Upper lobe of right lung (tissue), 1 donor: ENCODE measurements at places on chromosomes 16 and 17. TPM values are rescaled to one million over a fixed set of nuclear protein-coding genes. Genes with fewer than 3 reads are reported as not detected.
A peak's percentile ranks its signal among the peaks of the same experiment; 100 is the strongest.

CRHR1 gene
- not detected for total RNA-seq

TRIM72 gene
- 0.17 TPM for total RNA-seq

GRCh38 chr16:17850581-17851250 is 380.0 kb upstream of the XYLT1 start:
- no peak for DNase-seq
- H3K4me3 ChIP-seq: no peak overlapping the region
- H3K27ac ChIP-seq: no peak overlapping the region
- H3K27me3 ChIP-seq: no peaks in the 10 kb centered on the region
- no peaks in the 10 kb centered on the region for H3K4me1 ChIP-seq

GRCh38 chr17:17681744-17682292 is 560 bp downstream of the RAI1 start:
- DNase-seq: peak; percentile 79
- H3K4me3 ChIP-seq: peak overlapping the region; percentile 70
- H3K27ac ChIP-seq: peak overlapping the region; percentile 91

- H3K27ac ChIP-seq: no peak overlapping the region
- no peak for DNase-seq
- no peak overlapping the region for H3K4me3 ChIP-seq
Observed at GRCh38 chr17:73625991-73626673, 18.1 kb downstream of the SDK2 start.

DNAI2 gene
- total RNA-seq: not detected

- no peaks in the 10 kb centered on the region for H3K4me1 ChIP-seq
- DNase-seq: no peak
- H3K27me3 ChIP-seq: peaks cover 6% of the 10 kb centered on the region
- no peak overlapping the region for H3K4me3 ChIP-seq
- peaks cover 7% of the 10 kb centered on the region for H3K36me3 ChIP-seq
- H3K27ac ChIP-seq: no peak overlapping the region
Observed at GRCh38 chr16:23694644-23695373, 16.1 kb downstream of the PLK1 start.

- H3K27me3 ChIP-seq: no peaks in the 10 kb centered on the region
- DNase-seq: no peak
- H3K27ac ChIP-seq: peak overlapping the region; percentile 24
- no peaks in the 10 kb centered on the region for H3K36me3 ChIP-seq
- H3K4me1 ChIP-seq: no peaks in the 10 kb centered on the region
Observed at GRCh38 chr17:302300-302698, 50.3 kb downstream of the RPH3AL start.

DNA sequence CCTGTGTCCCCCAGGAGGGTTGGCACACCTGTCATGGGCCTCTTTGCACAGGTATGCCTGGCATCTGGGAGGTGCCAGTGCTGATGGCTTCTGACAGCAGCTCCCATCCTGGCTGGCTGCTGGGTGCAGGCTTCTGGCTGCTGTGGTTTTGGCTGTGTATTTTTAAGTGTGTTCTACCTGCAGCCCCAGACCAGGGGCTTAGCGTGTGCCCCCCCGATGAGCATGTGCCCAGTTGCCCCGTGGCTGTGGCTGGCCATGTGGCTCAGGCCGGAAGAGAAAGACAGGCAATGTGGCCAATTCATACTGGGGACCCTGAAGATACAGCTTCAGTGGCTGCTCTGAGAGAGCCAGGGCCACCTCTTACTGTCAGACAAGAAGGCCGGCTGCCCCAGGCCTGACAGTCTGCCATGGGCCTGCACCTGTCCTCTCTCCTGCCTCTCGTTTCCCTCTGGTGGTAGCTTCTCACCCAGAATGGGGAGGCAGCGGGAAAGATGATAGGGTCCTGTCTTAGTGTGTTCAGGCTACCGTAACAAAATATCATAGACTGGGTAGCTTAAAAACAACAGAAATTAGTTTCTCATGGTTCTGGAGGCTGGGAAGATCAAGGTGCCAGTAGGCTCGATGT is 37.6 kb upstream of the LGALS9 start:
- no peaks in the 10 kb centered on the region for H3K4me1 ChIP-seq
- peaks cover 38% of the 10 kb centered on the region for H3K36me3 ChIP-seq
- DNase-seq: no peak

IFT20 gene
- 33.3 TPM for total RNA-seq

TP53TG3B gene
- not detected for total RNA-seq

DNA sequence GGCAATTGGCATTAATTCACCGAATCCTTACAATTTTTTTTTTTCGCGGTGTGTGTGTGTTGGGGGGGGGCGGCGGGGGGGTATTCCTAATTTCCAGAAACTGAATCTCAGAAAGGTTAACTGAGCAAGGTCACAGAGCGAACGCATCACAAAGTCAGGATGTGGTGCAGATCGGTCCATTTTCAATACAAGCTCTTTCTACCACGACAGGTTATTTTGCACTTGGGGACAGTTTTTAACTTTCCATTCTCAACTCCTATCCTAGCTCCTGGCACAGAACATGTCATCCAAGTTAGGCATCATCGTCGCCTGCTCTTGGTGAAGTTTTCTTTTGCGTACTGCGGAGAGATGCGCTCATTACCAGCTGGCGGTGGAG is 15.4 kb upstream of the ERN1 start:
- H3K36me3 ChIP-seq: peaks cover 20% of the 10 kb centered on the region
- peak overlapping the region; percentile 93 for H3K4me3 ChIP-seq
- DNase-seq: no peak
- no peaks in the 10 kb centered on the region for H3K27me3 ChIP-seq
- H3K27ac ChIP-seq: peak overlapping the region; percentile 98

- H3K27me3 ChIP-seq: no peaks in the 10 kb centered on the region
- no peak overlapping the region for H3K4me3 ChIP-seq
- H3K27ac ChIP-seq: no peak overlapping the region
- peaks cover 4% of the 10 kb centered on the region for H3K4me1 ChIP-seq
Observed at GRCh38 chr17:17668358-17668757, 12.9 kb upstream of the RAI1 start.

GRCh38 chr16:63201851-63202250 is 1165.6 kb upstream of the CDH8 start:
- H3K4me3 ChIP-seq: no peak overlapping the region
- no peaks in the 10 kb centered on the region for H3K4me1 ChIP-seq
- no peak overlapping the region for H3K27ac ChIP-seq

ZNF750 gene
- 5.6 TPM for total RNA-seq

GRCh38 chr17:32927201-32927723 is 691 bp upstream of the TMEM98 start:
- H3K4me3 ChIP-seq: peak overlapping the region; percentile 56
- H3K27me3 ChIP-seq: peaks cover 7% of the 10 kb centered on the region
- peak overlapping the region; percentile 55 for H3K27ac ChIP-seq
- H3K36me3 ChIP-seq: no peaks in the 10 kb centered on the region
- DNase-seq: no peak

DNA sequence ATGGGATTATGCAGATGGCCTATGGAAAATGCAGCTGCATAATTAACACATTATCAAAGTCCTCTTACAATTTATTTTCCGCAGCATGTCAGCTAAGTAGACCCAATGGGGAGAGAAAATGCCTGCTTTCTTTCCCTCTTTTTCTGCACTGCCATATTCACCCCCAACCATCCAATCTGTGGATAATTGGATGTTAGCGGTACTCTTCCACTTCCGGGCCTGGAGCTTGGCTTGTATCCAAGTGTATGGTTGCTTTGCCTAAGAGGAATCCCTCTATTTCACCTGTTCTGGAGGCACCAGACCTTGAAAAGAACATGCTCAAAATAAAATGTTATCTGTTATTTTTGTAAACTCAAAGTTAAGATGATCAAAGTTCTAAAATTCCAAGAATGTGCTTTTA is 41.1 kb upstream of the CACNG3 start:
- no peaks in the 10 kb centered on the region for H3K36me3 ChIP-seq
- no peaks in the 10 kb centered on the region for H3K4me1 ChIP-seq
- no peak overlapping the region for H3K4me3 ChIP-seq
- no peak overlapping the region for H3K27ac ChIP-seq
- H3K27me3 ChIP-seq: no peaks in the 10 kb centered on the region

DNA sequence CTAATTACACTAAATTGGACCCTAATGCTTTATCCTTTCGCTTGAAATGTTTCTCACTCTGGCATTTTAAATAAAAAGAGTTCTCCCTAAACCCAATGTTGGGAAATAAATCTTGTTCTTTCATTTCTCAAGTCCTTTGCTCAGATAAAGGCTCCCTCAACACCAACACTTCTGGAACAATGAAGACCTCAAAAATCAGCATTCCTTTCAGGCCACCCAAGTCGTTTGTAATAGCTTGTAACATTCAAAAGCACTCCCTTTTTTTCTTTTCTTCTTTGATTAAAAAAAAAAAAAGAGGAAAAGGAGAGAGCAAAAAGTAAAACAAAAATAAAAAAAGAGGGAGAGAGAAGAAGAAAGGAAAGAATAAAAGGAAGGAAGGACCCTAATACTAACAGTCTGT is 23.3 kb upstream of the FOXJ1 start:
- no peak overlapping the region for H3K27ac ChIP-seq
- H3K4me1 ChIP-seq: no peaks in the 10 kb centered on the region
- H3K36me3 ChIP-seq: no peaks in the 10 kb centered on the region
- no peak overlapping the region for H3K4me3 ChIP-seq
- DNase-seq: no peak

GRCh38 chr17:75908201-75908600 is 3.5 kb upstream of the MRPL38 start:
- no peaks in the 10 kb centered on the region for H3K36me3 ChIP-seq
- H3K27ac ChIP-seq: peak overlapping the region; percentile 17
- no peaks in the 10 kb centered on the region for H3K27me3 ChIP-seq

ARHGDIG gene
- total RNA-seq: 1.3 TPM

NATD1 gene
- 19.5 TPM for total RNA-seq

- no peak overlapping the region for H3K4me3 ChIP-seq
- H3K27me3 ChIP-seq: no peaks in the 10 kb centered on the region
- no peak for DNase-seq
- no peak overlapping the region for H3K27ac ChIP-seq
Observed at GRCh38 chr16:24723663-24724062, 5.8 kb upstream of the TNRC6A start.

DNA sequence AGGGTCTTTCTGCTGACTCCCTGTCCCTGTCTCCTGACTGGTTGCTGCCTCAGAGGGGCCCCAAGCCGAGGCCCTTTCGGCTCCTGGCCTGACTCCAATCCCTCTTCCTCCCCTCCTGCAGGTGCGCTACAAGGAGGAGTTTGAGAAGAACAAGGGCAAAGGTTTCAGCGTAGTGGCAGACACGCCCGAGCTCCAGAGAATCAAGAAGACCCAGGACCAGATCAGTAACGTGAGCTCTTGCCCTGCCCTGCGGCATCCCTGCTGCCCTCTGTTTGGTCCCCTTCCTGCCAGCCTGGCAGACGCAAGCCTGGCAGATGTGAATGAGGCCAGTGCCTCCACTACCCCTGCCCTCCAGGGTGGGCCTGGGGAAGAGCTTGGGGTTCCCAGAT is 27.1 kb upstream of the LASP1NB start:
- peaks cover 58% of the 10 kb centered on the region for H3K36me3 ChIP-seq
- peak overlapping the region; percentile 14 for H3K4me3 ChIP-seq
- no peaks in the 10 kb centered on the region for H3K27me3 ChIP-seq
- H3K27ac ChIP-seq: peak overlapping the region; percentile 81

DNA sequence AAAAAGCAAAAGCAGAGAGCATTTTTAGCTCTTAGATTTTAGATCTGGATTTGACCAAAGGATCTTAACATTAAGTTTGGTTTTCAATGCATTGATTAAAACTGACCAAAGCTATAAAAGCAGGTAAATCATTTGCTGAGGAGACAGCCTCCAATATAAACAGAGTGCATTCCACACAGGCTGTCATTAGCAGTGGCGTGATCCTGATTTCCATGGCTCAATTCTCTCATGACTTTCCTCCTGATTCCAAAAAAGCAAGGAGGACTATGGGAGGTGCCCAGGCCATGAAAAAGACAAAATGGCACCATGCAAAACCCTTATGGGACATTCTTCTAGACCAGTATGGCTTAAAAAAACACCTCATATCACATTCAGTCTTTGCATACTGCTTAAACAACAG is 53.5 kb downstream of the PARN start:
- no peak for DNase-seq
- H3K4me3 ChIP-seq: no peak overlapping the region

- H3K36me3 ChIP-seq: peaks cover 100% of the 10 kb centered on the region
- no peak for DNase-seq
- H3K4me3 ChIP-seq: no peak overlapping the region
- no peaks in the 10 kb centered on the region for H3K27me3 ChIP-seq
Observed at GRCh38 chr17:44878627-44879221, 20.5 kb downstream of the EFTUD2 start.

GRCh38 chr17:56992364-56992763 is 14.4 kb downstream of the SCPEP1 start:
- no peaks in the 10 kb centered on the region for H3K27me3 ChIP-seq
- peaks cover 84% of the 10 kb centered on the region for H3K36me3 ChIP-seq
- H3K27ac ChIP-seq: no peak overlapping the region
- no peak overlapping the region for H3K4me3 ChIP-seq
- DNase-seq: no peak

- no peaks in the 10 kb centered on the region for H3K27me3 ChIP-seq
- H3K4me1 ChIP-seq: peaks cover 64% of the 10 kb centered on the region
- H3K27ac ChIP-seq: peak overlapping the region; percentile 97
- peaks cover 49% of the 10 kb centered on the region for H3K36me3 ChIP-seq
- peak overlapping the region; percentile 99 for H3K4me3 ChIP-seq
- no peak for DNase-seq
Observed at GRCh38 chr17:4946312-4946976, 1.9 kb downstream of the PFN1 start.

- no peak for DNase-seq
- H3K4me3 ChIP-seq: no peak overlapping the region
- H3K4me1 ChIP-seq: peaks cover 80% of the 10 kb centered on the region
- no peaks in the 10 kb centered on the region for H3K36me3 ChIP-seq
Observed at GRCh38 chr16:85569615-85570212, 43.4 kb upstream of the GSE1 start.

IRX3 gene
- 89.2 TPM for total RNA-seq

- no peak overlapping the region for H3K27ac ChIP-seq
- H3K4me3 ChIP-seq: no peak overlapping the region
- DNase-seq: no peak
- H3K27me3 ChIP-seq: peaks cover 55% of the 10 kb centered on the region
Observed at GRCh38 chr16:1334739-1335138, 1.3 kb downstream of the BAIAP3 start.

EMC6 gene
- total RNA-seq: 28.6 TPM

NLRC3 gene
- 5.5 TPM for total RNA-seq

- peaks cover 3% of the 10 kb centered on the region for H3K4me1 ChIP-seq
- no peak overlapping the region for H3K4me3 ChIP-seq
- no peaks in the 10 kb centered on the region for H3K27me3 ChIP-seq
Observed at GRCh38 chr16:46790599-46791270, 40.2 kb downstream of the C16orf87 start.

SLC35G6 gene
- not detected for total RNA-seq

TNK1 gene
- 5.8 TPM for total RNA-seq

DNA sequence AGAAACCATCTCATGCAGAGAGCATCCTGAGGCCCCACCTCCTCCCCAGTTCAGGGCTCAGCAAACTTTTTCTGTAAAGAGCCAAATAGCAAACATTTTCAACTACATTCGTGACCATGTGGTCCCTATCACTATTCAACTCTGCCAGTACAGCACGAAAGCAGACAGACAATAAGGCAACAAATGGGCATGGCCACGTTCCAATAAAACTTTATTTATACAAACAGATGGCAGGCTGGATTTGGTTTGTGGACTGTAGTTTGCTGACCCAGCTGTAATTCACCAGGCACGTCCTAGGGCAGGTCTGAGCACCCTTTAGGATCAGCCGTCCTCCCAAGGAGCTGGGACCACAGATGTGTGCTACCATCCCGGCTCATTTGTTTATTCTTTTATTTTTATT is 27.1 kb upstream of the GPRC5C start:
- H3K4me3 ChIP-seq: no peak overlapping the region
- no peak overlapping the region for H3K27ac ChIP-seq
- H3K27me3 ChIP-seq: no peaks in the 10 kb centered on the region
- H3K36me3 ChIP-seq: no peaks in the 10 kb centered on the region
